NCI-H82 (cell line): ENCODE measurements at places on chromosomes 11 and 22.

- peak; percentile 85 for DNase-seq
Observed at GRCh38 chr11:62842171-62842741, 2.9 kb upstream of the WDR74 start.

DNA sequence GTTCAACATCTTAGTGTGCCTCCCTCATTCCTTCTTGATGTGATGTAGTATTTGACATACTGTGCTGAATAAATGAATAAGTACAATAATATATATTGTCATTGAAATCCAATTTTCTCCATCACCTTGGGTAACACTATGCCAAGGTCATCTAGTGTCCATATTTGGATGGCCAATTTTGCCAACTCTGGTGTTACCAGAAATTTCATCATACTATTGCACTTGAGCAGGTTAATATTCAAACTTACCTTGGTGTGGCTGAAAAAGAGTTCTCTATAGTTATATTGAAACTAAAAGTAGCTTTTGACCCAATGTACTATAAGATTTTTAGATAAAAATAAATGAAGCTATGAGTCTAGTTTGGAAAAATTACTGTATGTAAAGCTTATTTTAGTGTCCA lies 98.2 kb upstream of the SLC6A5 start:
- DNase-seq, result no peak

DNA sequence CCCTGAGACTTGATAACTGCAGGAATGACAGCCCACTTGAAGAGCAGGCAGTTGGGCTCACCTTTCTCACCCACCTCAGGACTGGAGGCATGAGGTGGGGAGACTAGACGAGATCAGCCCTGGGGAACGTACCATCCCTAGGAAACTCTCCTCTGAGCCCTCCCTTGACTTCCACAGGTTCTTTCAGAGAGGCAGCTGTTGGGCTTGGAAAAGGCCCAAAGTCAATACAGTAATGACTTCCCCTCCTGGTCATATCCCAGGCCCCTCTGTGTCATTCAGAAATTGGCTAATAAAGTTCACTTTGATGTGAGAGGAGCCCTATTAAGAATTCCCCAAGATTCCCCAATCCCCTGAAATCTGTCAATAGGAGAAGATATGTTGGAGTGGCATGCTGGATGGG lies 5.8 kb upstream of the NECTIN1 start:
- DNase-seq, result no peak

- DNase-seq, result no peak
Observed at GRCh38 chr11:96707273-96707672, 317.5 kb downstream of the JRKL start.

DNA sequence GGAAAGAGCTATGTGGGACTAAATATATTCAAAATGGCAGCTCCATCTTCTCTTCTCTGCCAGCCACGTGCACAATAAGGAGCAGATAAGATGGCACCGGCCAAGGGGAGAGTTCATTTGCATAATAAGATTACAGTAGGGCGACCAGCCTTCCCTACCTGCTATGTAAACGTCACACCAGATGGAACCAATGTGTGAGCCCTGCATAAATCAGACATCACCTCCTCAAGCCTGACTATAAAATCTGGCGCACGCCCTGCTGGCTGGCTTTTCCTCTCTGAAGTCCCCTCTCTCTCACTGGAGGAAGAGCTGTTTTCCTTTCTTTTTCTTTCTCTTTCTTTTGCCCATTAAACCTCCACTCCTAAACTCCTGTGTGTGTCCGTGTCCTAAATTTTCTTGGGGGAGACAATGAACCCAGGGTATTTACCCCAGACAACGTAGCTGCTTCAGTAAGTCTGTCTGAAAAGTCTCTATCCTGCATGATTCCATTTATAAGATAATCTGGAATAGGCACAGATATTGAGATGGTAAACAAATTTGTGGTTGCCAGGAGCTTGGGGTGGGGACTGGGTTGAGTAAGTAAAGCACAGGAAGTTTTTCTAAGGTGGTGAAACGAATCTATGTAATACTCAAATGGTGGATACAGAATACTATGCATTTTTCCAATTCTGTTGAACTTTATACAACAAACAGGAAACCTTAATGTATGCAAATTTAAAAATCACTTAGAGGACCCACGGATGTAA lies 670.0 kb upstream of the KIRREL3 start:
- peak; percentile 82 for DNase-seq

DNA sequence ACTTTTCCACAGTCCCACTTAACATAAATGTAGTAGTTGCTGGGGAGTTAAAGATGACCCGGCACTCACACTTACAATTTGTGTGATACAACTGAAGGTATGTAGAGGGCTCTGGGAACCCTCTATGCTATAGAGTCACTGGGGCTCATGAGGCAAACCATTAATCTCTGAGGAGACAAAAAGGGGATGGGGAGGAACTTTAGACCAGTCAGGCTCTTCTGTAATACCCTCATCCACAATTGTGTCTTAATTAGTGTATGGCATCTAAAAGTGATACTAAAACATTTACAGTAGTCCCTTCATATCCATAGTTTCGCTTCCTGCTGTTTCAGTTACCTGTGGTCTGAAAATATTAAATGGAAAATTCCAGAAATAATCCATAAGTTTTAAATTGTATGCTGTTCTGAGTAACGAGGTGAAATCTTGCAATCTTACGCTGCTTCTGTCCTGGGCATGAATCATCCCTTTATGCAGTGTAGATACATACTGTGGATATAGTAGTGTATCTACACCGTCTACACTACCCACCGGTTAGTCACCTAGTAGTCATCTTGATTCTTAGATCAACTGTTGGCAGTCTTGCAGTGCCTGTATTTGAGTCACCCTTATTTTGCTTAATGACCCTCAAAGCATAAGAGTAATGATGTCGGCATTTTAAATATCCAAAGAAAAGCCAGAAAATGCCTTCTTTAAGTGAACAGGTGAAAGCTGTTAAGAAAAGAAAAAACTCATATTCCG lies 12.2 kb downstream of the CBL start:
- DNase-seq, result no peak

DNA sequence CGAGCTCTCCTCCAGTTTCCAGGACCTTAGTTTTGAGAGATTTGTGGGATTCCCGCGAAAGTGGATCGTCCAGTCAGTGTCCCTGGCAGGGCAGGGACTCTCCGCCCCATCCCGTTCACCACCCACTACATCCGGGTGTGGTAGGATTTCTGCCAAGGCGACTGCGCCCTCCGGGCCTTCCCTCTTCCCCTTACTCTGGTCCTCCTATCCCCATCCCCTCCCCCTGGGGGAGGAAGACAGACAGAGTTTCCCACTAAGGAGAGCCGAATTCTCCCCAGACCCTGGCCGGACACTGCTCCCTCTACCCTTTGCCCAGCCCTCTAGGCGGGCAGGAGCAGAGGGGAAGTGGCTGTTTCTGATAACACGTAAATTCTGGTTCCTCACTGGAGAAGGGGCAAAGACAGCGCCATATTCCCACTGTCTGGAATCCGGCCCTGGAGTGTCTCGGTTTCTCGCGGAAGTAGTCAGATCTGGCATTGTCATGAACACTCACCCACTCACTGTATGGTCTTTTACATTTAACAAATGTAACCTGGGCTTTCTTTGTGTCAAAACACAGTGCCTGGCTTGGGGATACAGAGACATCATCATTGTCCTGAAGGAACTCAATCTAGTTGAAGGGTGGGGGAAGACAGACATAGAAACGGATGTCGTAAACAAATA lies 1.1 kb upstream of the NECTIN1 start:
- DNase-seq, result no peak

- DNase-seq, result no peak
Observed at GRCh38 chr11:129840236-129840635, 24.6 kb downstream of the TMEM45B start.

DNA sequence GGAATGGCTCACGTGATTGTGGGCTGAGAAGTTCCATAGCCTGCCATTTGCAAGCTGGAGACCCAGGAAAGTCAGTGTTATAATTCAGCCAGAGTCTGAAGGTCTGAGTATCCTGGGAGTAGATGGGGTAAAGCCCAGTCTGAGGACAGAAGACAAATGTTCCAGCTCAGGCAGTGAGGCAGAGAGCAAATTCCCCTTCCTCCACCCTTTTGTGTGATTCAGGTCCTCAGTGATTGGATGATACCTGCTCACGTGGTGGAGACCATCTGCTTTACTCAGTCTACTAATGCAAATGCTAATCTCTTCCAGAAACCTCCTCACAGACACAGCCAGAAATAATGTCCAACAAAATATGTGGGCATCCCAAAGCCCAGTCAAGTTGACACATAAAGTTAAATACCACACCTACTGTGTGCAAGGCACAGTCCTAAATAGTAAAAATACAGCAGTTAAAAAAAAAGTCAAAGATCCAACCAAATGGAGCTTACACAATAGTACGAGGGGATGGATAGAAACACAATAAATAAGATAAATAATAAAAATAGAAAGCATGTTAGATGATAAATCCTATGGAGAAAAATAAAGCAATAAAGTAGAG lies 13.2 kb upstream of the APOL6 start:
- DNase-seq, result peak; percentile 74

GRCh38 chr22:24030186-24030702 lies 19.1 kb downstream of the CABIN1 start:
- peak; percentile 21 for DNase-seq

DNA sequence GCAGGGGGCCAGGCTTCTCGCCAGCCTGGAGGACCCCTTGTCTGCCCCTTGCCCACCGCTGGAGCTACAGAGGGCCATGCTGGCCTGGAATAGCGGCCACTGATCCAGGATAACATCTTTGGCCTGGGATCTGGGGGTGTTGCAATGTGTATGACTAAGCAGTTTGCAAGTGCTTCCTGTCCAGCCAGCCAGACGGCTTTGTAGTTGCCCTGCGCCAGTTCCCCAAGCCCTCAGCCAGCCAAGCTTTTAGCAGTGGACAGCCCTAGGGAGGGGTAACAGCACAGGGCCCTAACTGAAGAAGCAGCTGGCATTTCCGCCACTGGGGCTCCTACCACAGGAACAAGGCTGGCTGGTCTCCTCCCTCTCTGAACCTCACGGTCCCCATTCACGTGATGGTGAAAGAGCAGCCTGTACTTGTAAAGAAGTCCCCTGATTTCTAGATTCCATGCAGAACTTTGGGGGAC lies 32.1 kb downstream of the UQCR10 start:
- no peak for DNase-seq

DNA sequence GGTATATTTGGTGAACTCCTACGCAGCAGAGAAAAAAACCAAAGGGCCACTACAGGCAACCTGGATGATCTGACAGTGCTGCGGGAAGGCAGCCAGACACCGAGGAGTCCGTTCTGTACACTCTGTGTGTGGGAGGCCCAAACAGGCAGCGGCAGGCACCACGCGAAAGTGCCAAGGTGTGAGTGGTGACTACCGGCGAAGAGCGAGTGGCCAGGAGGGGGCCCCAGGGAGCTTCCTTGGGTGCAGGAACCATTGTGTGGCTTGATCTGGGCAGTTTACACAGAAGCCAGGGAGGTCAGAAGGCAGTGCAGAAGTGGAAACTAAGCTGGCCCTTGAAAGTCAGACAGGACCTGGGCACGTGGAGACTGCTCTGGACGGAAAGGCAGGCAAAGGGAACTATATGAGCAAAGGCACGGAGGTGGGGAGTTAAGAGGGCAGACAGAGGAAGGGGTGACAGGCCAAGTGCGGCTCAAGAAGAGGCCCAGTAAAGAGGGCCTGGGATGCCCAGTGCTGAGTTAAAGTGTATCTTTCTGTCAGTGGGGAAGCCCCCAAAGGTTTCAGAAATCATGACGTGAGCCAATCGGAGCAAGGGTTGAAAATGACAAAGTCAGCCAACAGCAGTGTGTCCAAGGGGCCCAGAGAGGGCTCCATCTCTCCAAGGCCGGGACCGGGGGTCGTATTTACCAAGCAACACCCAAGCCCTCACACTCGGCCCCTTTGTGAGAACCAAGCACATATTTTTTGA lies 10.6 kb downstream of the TMEM184B start:
- DNase-seq, result peak; percentile 39

DNA sequence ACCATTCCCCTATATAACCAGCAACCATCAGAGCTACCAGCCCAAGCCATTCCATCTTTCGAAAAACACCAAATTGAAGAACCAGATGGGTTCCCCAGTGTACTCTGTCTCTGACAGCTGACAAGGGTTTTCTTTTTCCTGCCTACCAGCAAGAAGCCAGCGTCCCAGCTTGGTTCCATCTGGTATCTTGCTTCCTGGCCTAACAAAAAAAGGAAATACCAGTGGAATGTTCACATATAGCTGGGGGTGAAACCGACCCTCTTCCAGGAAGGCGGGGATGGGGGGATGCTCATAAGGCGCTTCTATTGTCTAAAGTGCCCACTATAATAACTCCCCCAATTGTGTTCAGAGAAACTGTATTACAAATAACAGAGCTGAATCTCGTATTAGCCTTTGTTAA lies 172.3 kb downstream of the LDLRAD3 start:
- DNase-seq, result no peak

- no peak for DNase-seq
Observed at GRCh38 chr11:110850846-110851245, 138.6 kb upstream of the ARHGAP20 start.

- DNase-seq, result no peak
Observed at GRCh38 chr22:40463017-40463631, 92.7 kb downstream of the SGSM3 start.

- no peak for DNase-seq
Observed at GRCh38 chr11:45961751-45962240, 39.3 kb downstream of the LARGE2 start.

GRCh38 chr11:113923572-113923971 lies 19.0 kb downstream of the HTR3B start:
- no peak for DNase-seq

DNA sequence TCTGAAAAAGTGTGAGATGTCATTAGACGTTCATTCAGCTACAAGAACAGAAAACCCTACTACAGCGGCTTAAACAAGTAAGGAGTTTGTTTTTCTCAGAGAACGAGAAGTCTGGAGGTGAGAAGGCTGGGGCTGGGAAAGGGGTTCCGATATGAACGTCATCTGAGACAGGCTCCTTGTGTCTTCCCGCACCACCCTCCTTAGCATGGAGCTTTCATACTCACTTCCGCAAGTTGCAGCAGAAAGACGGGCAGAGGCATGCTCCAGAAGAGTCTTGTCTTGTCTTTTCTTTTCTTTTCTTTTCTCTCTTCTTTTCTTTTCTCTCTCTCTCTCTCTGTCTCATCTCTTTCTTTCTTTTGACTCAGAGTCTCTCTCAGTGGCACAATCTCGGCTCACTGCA lies 3.6 kb downstream of the TMEM45B start:
- no peak for DNase-seq

DNA sequence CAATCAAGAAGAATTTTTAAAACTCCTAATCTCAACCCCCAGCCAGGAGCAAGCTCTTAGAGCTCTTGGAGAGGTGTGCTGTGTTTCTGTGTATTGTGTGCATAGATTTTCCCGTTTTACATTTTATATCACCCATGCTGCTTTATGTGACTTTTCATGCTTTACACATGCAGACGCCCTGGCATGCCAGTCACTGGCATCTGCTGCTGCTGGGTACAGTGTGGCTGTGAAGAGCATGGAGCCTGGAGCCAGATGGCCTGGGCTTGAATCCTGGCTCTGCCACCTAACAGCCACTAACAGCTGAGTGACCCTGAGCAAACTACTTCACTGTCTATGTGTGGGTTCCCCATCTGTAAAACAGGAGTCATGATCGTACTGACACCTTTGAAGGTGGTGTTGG lies 23.1 kb downstream of the POLR3H start:
- DNase-seq, result no peak
